ENCODE measurements at places on chromosomes 12 and 14.
A peak's percentile ranks its signal among the peaks of the same experiment; 100 is the strongest.

- no peak for DNase-seq
Observed at GRCh38 chr14:49574038-49574437, 12.1 kb downstream of the RPS29 start.

GRCh38 chr12:80015660-80016059 is 80.8 kb upstream of the PPP1R12A start:
- DNase-seq = no peak

DNA sequence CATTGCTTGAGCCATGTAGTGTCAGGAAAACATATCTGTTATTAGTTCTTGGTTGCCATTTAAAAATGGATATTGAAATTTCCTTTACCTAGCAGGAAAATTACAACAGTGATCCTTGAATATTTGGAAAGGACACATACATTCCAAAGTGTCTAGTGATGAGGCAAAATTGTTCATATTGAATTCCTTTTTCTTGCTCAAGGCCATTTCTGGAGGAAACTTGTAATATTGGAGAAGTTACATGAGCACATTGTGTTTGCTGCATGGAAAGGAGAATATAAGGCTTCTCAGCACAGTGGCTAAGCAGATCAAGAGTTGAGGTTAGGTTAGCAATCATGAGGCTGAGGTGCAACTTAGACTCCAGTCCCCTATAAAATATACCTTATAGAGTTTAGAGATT is 121.9 kb downstream of the PDE3A start:
- no peak for DNase-seq

GRCh38 chr14:84162633-84163032 is 1367.3 kb upstream of the FLRT2 start:
- DNase-seq = no peak

DNA sequence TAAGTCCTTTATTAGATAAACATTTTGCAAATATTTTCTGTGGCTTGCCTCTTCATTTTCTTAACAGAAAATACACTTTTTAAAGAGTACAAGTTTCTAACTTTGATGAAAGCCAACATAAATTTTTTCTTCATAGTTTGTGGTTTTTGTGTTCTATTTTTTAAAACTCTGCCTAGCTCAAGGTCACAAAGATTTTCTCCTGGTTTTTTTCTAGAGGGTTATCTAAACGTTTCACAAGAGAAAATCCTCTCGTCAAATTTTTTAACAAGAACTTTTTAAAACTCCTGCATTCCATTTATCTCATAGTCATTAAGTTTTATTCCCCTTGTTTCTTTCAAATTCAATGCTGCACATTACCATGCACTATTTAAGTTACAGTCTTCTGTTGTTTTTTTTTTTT is 8.2 kb downstream of the AREL1 start:
- no peak for DNase-seq

GRCh38 chr12:50174971-50175715 is 8.0 kb upstream of the CERS5 start:
- peak; percentile 43 for DNase-seq

- no peak for DNase-seq
Observed at GRCh38 chr12:119308708-119309456, 25.6 kb upstream of the CCDC60 start.

DNA sequence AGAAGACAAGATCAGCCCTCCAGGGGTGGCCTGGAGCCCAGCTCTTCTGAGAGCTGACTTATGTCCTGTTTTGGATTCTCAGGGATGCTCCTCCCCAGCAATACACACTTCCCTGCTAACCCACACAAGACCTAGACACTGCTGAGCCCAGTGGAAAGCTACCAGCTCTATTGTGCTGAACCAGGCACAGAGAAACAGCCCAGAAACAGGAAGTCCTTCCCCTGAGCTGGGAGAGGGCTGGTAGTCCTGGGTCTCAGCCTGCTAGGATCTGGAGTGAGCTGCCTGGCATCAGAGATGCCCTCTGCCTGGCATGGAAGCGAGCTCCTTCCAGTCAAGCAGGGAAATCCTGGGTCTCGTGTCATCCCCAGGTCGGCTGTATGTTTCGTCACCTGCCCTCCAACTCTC is 1.2 kb upstream of the LAG3 start:
- DNase-seq = no peak

DNA sequence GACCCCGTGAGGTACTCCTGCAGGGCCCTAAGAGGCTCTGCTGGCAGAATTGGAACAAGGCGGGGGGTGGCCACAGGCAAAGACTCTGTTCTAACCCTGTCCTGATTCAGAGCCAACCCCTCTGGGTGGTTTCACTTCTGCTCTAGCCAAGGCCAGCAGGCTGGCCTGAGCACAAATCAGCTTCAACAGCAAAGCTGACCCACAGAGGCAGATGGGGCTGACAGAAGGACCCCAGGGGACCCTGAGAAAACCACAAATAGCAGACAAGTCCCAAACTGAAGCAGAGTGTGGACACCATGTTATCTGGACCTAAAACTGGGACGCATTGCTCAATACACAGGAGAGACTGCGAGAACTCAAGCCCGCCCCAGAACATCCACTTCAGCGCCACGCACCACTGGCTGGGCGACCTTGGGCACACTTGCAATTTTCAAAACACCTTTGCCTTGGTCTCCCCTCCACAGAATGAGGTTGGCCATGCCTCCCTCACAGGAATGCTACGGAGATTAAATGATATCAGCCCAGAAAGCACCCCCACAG is 76.4 kb upstream of the DICER1 start:
- no peak for DNase-seq

All from NCI-H1048 (cell line).